ENCODE measurements at places on chromosomes 11 and 22.

DNA sequence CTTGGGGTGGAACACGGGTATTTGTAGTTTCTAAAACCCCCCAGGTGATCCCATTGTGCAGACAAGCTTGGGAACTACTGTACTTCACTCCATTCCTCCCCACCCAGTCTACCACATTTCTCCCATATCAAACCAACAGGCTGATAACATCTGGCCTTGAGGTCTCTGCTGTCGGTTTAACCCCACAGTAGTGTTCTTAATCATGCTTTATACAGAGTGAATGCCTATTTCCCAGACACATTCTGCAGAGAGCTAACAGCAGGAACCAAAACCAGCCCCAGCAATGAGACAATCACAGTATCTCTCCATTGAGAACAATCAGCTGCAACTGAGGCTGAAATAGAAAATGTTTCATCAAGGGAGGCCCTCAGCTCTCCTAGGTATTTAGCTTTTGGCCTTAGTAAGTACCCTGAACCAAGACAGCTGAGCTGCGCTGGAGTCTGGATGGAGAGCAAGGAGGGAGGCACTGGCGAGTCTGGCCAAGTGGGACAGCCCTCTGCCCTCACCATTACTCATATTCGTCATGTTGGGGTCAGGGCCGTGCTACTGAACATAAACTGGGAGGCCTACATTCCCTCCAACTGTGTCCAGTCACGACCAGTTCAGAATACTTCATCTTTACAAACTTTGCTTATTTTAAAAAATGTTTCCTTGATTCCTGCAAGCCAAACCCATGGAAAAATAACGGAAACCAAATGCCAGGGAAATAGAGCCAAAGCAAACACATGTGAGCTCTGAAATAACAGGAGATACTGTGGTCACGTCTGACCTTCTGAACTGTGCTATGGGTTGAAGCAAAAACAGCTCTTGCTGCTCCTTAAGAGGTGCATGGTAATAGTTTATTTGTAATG, 81.0 kb downstream of the CCDC34 start:
- peak; percentile 9 for DNase-seq

GRCh38 chr22:40323681-40324171, 22.6 kb upstream of the ADSL start:
- no peak for DNase-seq

GRCh38 chr11:118604566-118604965, 2.8 kb upstream of the PHLDB1 start:
- DNase-seq = no peak

DNA sequence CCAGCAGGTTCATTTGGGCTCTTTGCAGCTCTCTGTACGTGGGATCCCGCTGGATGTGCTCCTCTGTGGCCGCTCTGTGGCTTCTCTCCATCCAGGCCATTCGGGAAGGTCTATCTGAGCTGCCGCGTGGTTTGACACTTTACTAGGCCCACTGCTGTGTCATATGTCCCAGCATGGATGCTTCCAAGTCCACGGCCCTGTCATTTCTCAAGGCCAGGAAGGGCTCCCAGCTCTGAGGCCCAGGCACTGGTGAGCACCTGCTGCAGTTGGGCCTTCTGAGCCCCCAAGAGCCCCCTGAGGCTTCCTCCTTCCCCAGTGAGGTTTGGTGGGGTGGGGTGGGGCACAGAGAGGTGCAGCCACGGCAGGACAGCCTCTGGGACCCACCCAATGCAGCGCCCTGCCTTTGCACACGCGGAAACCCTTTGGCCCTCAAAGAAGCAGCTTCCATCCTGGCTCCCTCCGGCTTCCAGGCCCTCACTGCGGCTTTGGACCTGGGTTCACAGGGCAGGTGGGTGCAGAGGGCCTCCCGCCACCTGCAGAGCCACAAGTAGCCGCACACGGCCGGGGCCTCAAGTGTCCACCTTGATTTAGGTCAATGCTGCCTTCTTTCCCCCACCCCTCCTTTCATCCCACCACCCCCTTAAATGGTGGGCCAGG, 44.5 kb upstream of the FGF3 start:
- no peak for DNase-seq

DNA sequence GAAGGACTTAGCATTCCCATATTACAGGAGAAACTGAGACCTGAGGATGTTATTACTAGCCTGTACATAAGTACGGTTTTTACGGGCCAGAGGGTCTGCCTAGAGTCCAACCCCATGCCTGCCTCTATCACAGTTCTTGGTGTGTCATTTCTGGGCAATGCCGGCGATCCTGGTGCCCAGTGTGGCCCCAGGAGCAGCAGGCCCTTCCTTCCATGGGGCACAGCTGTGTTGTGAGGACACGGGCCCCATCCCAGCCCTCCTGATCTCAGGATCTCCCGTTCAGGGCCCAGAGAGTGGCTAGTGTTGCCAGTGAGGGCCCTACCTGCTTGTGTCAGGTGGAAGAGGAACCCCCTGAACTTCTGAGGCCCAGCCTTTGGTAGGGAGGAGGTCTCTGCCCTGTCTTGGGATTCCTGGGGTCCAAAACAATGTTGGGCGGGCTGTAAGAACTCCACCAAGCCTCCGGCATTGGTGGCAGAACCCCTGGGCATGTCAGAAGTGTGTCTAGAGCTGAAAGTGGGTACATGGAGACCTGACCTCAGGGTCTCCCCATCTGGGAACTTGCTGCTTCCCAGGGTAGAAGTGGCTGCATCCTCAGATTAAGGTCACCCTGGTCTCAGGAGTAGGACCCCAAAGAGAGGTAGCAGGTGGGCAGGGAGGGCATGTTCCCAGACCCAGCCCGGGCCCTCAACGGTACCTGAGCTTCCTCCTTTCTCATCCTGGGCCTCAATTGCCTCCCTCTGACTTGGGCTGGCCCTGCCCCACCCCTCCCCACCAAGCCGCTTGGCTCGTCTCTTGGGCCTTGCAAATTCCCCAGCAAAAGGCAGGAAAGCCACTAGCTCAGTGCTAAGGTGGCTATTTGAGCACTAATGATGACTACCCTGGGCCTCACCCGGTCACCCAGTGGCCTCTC, 74.6 kb upstream of the KCNQ1OT1 start:
- DNase-seq = no peak

DNA sequence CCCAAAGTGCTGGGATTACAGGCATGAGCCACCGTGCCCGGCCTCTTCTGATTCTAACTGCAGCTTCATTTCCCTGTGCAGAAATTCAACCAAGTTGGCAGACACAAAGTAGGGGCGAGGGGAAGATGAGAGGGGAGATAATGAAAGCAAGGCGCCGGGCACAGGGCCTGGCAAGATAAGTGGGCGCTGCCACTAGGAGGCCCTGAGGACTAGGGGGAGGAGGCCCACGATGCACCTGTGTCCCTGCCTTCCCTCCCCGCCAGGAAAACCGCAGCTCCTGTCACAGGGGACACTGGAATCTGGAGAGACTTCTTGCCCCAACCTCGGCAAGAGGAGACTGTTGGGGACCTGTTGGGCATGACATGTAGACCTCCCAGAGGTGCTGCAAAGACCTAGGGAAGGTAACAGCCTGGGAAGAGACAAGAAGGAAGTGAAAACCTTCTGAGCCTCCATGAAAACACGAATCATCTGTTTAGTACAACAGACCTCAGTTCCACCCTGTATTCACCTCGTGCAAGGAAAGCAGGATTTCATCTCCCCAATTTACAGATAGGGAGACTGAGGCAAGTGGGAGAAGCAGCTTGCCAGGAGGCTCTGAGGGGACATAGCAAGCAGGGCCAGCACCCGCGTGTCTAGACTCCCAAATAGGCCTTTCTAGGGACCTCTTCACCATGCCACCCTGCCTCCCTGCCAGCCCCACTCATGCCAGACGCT, 3.1 kb upstream of the LGALS1 start:
- DNase-seq = no peak

GRCh38 chr11:57674251-57674650, 6.3 kb downstream of the ZDHHC5 start:
- no peak for DNase-seq

DNA sequence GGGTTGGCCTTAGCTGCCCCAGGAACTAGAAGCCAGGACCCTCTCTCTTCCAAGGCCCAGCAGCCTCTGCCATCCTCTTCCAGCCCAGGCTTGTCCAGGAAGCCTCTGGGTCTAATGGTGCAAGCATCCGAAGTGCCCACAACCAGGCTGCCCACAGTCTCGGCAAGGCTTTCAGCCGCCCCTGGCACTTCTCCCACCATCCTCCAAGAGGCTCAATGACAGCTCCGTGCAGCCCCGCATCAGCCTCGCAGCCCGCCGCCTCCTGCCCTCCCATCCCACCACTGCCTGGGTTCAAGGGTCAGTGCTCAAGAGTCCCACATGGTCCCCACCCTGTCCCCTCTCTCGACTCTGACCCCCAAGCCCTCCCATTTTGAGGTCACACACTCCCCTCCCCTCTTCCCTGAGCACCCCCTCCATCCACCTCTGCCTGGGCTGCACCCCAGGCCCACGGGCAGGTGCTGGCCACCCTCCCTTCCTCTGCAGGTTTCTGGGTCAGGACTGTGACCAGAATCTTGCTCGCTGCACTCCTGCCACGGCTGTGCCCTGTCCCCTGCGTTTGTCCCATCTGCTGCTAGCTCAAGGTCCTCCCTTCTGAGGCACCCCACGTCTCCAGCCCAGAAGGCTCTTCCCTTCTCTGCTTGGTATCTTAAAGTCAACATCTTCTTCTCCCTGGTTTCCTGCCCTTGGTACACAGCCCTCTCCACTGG, 17.2 kb downstream of the IFITM10 start:
- DNase-seq = no peak

DNA sequence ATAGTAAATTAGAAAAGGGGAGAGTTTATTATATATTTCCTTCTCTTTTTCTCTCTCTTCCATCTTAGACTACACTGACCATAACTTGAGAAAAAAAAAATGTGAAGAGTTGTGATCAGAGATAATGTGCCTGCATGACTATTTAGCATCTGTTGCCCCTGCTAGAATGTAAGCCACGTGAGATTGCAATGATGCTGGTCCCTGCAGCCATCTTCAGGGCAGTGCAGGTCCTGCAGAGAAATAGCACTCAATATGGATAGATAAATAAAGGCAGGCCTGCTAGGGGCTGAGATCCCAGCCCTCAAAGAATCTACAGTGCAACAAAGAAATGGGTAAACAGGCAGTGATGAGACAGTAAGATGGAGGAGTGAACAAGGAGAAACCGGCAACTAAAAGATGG, 7.8 kb upstream of the DKK3 start:
- DNase-seq = no peak

DNA sequence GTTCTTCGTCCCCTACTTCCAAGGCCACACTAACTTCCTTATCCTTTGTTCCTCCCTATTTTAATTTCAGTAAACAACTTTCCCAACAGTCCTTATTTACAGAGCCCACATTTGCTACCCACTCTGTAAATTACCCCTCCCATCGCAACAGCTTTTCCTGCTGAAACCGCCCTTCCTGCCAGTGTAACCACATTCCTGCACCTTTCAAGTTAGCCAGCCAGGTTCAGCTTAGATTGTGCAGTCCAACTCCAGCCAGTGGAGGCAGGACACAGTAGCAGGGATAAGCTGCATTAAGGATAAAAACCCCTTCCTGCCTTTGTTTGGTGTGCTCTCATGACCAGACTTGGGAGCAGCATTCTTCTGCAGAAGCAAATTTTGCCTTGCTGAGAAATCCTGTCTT, 768.3 kb upstream of the ARHGAP42 start:
- no peak for DNase-seq

GRCh38 chr11:95585069-95585751, 204.4 kb downstream of the FAM76B start:
- DNase-seq = no peak

Data from GM06990 (cell line).